ENCODE measurements at places on chromosomes 5 and 9.

GRCh38 chr9:2809692-2810419 lies 34.0 kb downstream of the PUM3 start:
- no peak for DNase-seq

GRCh38 chr9:113475031-113475430 lies 11.5 kb downstream of the RGS3 start:
- DNase-seq: no peak

- no peak for DNase-seq
These were observed 265.8 kb downstream of the SLF1 start for GRCh38 chr5:94884311-94884710.

DNA sequence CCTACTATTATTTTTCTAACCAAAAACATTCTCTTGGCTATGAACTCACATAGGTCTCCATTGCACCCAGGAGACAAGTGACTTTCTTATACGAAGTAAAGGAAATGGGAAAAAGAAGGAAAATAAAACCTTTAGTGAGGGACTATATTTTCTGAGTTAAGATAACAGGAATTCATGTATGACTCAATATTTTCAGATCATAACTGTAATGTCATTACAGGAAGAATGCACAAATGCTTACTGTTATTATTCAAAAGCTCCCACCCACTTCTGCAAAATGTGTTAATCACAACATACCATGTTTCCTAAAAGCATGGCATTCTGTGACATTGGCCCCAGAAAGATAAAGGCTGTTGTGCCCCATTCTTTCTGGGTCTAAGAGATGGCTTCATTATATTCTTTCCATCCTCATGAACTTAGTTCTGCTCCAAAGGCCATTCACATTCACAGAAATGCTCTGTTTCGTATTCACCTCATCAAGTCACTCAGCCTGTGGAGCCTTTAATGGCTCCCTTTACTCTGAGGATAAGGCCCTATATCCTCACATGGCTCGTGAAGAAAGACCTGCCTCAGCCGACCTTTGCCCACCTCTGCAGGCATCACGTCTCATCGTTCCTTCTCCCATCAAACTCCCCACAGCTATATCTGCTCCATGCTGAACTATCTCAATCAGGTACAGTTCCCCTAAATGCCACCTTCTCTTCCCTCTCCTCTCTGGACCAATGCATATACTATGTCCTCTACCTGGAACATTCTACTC lies 77.0 kb downstream of the ABCA1 start:
- no peak for DNase-seq

GRCh38 chr9:18438300-18438925 lies 35.5 kb upstream of the ADAMTSL1 start:
- DNase-seq: no peak

GRCh38 chr9:86668488-86668887 lies 278.8 kb downstream of the GAS1 start:
- DNase-seq: no peak

GRCh38 chr5:172456076-172456722 lies 1.9 kb upstream of the SH3PXD2B start:
- DNase-seq: no peak

DNA sequence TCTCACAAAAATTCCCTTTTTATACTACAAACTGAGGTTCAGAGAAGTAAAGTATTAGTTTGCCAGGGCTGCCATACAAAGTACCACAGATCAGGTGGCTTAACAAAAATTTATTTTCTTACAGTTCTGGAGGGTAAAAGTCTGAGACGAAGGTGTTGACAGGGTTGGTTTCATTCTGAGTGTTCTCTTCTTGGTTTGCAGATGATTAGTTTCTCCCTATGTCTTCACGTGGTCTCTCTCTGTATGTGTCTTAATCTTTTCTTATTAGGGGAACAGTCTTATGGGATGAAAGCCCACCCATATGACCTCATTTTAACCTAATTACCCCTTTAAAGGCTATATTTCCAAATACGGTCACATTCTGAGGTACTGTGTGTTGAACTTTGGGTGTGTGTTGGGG lies 274.2 kb downstream of the BRINP1 start:
- DNase-seq: no peak

DNA sequence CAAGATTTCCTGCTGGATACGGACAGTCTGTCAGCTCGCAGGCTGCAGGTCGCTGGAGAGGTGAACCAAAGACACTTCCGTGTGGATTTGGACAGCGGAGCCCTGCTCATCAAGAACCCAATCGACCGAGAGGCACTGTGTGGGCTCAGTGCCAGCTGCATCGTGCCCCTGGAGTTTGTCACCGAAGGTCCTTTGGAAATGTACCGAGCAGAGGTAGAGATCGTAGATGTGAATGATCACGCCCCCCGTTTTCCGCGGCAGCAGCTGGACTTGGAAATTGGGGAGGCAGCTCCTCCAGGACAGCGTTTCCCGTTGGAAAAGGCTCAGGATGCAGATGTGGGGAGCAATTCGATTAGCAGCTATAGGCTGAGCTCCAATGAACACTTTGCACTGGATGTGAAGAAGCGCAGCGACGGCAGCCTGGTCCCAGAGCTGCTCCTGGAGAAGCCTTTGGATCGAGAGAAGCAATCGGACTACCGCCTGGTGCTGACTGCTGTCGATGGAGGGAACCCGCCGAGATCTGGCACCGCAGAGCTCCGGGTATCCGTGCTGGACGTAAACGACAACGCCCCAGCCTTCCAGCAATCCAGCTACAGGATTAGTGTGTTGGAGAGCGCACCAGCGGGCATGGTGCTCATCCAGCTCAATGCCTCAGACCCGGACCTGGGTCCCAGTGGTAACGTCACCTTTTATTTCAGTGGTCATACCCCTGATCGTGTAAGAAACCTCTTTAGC lies 658 bp downstream of the PCDHGC4 start:
- DNase-seq: no peak

- DNase-seq: peak; percentile 15
These were observed 69.5 kb upstream of the RAD23B start for GRCh38 chr9:107213561-107214028.

DNA sequence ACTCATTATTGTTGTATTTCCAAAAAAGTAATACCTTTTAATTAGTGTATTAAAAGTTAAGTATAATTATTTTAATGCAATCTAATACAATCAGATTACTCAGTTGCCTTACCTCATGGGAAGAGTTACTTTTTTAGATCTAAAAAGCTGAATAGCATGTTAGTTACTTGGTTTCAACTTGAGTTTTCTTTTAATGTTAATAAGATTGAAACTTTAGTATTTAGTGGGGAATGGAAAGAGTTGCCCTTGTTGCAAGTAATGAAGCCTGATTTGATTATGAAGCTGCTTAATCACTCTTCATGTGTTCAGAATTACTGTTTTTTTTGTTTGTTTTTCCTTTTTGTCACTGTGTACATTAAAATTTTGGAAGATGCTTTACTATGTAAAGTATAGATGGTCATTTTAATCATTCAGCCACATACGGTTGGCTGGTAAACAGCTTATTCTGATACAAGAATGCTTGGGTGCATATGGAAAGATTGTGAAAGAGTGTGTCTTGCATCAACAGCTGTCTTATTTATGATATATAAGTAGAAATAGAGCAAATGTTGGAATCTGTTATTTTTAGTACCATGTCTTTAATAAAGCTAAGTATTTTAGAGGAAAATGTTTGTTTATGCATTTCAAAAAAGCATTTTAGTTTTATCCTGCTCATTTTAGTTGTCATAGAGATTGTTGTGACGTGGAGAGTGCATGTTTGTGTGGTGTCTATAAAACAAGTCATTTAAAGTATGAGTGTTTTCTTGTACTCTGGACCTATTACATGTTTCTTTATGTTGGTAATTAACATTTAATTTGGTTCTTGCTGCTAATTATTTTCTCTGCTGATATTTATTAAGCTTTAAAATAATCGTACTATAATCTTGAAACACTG lies 36.4 kb downstream of the SREK1 start:
- no peak for DNase-seq

Data from GM06990 (cell line).